ENCODE measurements at places on chromosomes 5 and 9.

DNA sequence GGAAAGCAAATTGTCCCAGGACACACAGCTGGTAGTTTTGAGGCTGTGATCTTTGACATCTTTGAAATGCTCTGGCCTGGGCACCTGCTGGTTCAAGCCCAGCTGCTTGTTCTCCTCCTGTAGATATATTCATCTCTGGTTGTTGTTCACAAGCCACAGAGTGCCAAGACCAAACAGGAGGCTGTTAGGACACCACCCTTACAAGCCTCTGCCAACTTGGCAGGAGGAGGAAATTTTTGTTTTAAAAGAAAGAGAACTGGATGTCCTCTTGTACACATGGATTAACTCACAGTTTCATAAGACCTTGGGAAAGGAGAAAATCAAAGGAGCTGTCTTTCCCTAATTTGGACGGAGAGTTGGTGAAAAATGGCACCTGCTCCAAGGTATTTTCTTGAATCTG, 8.5 kb upstream of the ZFP62 start:
- DNase-seq, result no peak

GRCh38 chr5:8446179-8446578, 577.2 kb downstream of the MTRR start:
- no peak for DNase-seq

DNA sequence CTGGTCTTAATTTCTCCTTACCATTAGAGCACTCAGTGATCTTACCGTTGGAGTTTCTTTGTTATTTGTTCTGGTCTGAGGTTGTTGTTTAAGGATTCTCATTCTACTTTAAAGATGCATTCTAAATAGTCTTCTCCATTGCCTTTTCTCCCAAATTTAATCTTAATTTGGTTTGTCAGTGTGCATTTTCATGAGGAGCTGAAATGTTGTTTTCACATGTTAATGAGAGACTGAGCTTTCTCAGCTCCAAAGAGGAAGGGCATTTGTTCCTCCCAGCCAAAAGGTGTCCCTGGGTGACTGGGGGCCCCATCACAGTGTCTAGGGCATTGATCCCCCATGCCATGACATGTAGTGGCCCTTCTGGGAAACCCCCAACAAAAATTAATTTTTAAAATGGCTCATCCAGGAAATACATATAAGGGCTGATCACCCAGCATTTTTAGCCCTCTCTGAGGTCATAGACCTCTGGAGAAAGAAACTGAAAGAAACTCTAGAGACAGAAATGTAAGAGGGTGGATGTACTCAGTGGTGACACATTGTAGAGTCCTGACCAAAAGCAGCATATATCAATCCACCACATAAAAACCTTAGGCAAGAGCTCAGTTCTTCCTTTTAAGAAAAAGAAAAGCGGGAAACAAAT, 240.4 kb upstream of the RAI14 start:
- no peak for DNase-seq

DNA sequence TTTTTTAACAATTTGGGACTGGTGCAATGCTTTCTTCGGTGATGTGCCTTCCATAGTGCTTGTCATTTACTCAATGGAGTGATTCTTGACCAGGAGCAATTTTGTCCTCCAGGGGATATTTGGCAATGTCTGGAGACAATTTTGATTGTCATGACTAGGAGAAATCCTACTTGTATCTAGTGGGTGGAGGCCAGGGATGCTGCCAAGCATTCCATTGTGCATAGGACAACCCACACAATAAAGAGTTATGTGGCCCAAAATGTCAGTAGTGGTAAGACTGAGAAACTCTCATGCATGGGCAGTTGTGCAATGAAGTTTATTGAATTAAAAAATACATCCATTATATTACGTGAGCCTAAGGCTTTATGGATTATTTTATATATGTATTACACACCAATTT, 70.5 kb downstream of the FOCAD start:
- DNase-seq, result no peak

GRCh38 chr5:172063463-172064235, 57.2 kb upstream of the FBXW11 start:
- DNase-seq, result no peak

DNA sequence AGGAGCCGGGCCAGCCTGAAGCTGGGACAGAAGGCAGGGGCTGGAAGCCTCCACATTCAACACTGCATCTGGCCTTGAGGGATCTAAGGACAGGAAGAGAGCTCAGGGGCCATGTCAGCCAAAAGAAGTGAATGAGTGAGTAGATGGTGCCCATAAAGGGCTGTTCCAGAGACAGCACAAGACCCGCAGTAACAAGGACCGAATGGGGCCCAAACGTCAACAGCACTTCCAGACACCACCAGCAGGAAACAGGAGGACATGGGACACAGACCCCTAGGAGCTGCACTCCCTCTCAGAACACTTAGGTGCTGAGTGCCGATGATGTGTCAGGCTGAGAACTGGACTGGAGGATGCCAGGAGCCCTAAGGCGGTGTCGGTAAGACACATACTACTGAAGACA, 114.8 kb upstream of the FAM120A start:
- no peak for DNase-seq

GRCh38 chr5:176948458-176948857, 49.3 kb upstream of the HK3 start:
- no peak for DNase-seq

- no peak for DNase-seq
Measured at GRCh38 chr5:179307931-179308471, 37.3 kb downstream of the ADAMTS2 start.

DNA sequence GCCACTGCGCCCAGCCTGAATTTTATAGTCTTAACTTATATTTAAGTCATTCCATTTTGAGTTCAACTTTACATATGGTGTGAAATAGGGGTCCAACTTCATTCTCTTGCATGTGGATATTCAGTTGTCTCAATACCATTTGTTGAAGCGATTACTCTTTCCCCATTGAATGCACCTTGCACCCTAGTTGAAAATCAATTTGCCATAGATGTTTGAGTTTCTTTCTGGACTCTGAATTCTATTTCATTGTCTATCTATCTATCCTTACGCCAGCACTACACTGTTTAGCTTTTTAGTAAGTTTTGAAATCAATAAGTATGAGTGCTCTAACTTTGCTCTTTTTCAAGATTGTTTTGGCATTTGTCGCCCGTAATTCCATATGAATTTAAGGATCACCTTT, 49.8 kb downstream of the TMOD1 start:
- no peak for DNase-seq

- peak; percentile 14 for DNase-seq
Measured at GRCh38 chr9:135864447-135865049, 42.8 kb downstream of the CAMSAP1 start.

GRCh38 chr9:130138171-130138653, 34.0 kb upstream of the NCS1 start:
- DNase-seq, result no peak

- DNase-seq, result no peak
Measured at GRCh38 chr5:143030349-143030748, 260.2 kb downstream of the ARHGAP26 start.

GRCh38 chr9:122113574-122113973, 20.5 kb upstream of the TTLL11 start:
- no peak for DNase-seq

- no peak for DNase-seq
Measured at GRCh38 chr9:74503666-74504065, 6.5 kb downstream of the RORB start.

- DNase-seq, result no peak
Measured at GRCh38 chr9:124781967-124782660, 5.2 kb downstream of the OLFML2A start.

DNA sequence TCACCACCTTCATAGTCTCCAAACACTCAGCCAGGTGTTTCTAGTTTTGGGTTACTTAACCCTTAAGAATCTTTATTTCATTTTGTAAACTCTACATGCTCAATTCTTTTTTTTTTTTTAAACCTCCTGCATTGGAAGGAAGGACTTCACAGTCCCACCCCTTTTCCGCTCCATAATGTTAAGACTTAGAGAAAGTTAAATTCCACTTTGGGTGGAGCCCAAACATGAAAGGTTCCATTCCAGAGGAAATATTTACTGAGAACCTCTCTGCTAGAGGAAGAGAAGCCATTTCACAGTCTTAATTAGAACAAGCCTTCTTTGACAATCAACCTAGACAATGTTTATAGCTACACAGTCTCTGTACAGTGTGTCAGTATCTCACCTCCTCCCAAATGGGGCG, 312.3 kb downstream of the MLLT3 start:
- DNase-seq, result no peak

DNA sequence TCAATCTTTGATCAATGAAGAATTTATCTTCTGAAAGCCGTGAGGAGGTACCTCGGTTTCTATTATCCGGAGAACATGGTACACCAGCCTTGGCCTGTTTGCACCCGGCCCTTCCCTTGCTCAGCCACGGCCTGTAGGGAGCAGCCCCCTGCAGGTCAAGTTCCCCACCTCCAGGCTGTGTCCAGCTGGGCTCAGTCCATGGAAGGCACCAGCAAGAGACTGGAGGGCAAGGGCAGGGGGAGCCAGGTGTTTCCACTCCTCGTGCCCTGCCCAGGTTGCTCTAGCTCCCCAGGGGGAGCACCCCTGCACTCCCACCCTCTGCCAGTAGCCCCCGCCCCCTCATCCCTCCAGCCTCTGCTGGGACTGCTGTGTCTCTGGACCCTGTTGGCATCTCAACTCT, 87.3 kb upstream of the ADAMTS2 start:
- DNase-seq, result no peak

GRCh38 chr5:83608122-83608521, 112.5 kb downstream of the HAPLN1 start:
- peak; percentile 61 for DNase-seq

- DNase-seq, result no peak
Measured at GRCh38 chr5:118257066-118257465, 731.3 kb downstream of the DTWD2 start.

DNA sequence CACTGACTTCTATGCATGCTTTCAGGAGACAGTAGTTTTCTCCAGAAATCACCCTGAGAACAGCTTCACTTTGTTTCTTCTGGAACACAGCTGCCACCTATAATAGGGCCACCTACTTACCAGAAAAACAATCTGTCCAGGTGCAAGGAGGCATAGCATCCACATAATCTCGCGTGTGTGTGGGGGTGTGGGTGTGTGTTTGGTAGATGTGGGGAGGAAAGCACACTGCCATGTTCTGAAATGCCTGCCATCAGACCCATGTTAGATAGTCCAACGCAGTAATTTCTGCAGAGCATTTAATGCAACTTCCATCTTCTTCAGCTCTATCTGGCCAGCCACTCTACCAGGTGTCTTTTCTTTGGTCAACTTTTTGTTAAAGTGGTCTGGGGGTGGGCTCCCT, 102.9 kb downstream of the ACER2 start:
- no peak for DNase-seq

GRCh38 chr5:51273871-51274270, 109.4 kb upstream of the ISL1 start:
- no peak for DNase-seq

- DNase-seq, result no peak
Measured at GRCh38 chr5:100901821-100902341, 1.2 kb downstream of the ST8SIA4 start.

DNA sequence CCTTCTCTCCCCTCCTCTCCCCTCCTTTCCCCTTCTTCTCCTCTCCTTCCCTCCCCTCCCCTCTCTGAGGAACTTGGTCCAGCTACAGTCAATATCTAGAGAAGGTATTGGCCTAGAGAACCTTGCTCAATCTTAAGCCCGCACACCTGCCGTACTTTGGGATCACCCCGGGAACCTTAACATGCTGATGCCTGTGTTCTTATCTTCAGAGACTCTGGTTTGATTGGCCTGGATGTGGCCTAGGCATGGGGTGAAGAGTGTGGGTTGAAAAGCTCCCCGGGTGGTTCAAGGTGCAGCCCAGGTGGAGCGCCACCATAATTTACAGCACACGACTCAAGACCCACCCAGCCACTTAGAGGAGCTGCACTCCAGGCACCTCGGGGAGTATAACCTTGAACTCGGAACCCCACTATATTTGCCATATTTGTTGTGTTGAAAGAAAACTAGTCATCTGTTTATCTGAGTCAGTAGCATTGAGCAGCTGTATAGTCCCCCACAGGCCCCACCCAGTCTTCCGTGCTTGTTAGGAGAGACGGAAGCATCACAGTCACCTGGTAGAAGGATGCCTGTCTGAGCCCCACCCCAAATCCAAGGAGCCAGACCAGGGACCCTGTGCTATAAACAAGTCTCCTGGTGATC, 14.4 kb upstream of the PHF19 start:
- no peak for DNase-seq
